ENCODE measurements at places on chromosomes 3 and 15.

DNA sequence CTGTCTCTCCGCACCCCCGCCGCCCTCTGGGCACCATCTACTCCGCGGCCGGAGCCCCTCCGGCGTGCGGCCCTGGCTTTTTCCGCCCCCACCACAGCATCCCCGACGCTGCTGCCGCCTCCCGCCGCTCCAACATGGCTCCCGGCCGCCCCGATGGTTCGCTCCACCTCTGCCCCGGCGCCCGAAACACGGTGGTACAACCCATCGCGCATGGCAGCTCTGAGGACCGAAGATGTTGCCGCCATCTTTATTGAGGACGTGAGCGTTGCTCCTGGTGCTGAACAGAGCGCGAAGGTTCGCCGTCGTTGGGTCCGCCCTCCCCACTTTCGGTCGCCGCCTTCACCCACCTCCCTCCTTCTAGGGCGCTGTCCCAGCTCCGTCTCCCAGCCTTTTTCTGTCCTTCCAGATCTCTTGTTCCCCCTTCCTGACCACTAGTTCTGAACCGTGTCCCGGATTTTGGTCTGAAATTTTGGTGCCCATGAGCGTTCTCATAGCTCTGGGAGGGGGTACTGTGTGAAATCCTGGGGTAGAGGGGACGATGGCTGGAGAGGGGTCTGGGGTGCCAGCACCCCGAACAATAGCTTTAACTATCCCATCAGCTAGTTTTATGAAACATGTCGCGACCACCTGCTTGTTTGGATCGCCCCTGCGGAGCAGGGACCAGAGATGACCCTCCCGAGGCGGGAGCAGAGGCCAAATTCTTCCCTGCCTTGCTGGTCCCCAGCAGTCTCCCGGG lies at the start of gene CELSR3:
Gene CELSR3 (minus strand): TSS at position 134 of the 736 bp plus-strand sequence. CDS start 252 bp downstream, outside the sequence.
- peak; percentile 89 for DNase-seq

DNA sequence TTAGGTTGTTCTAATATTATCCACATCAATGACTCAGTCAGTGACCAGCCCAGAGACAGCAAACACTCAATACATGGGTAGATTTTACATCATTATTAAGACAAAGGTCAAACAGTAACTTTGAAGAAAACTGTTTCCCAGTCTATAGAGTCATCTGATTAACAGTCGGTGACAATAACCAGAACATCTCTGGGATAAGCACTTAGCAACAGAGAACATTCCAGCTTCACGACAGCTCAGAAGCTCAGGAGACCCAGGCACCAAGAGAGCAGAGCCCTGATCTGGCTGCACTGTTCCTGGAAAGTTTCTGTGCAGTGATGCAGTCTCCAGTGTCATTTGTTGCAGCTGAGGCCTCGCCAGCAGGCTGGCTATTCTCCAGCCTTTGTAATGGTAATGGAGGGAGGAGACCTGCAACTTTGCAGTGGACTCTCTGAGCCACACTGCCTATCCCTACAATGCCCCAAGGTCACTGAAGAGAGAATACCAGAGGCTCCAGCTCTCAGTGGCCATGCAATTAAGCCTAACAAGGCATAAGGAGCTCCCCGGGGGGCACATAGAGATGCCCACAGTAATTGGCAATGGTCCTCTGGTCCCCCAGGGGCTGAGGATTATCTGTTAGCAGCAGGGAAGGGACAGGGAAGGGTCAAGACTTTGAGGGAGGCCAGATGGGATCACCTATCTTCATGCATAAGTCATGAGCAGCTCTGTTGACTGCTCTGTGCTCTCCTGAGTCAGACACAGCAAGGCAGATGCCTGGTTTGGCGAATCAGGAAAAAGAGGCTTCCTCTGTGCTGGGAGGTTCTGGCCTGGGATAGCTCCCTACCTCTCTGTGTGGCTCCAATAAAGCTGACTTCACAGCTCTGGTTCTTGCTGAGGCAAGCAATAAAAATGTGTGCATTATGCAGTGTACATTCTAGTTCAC lies 163.6 kb downstream of the CTNNB1 start:
- no peak for DNase-seq

- DNase-seq, result no peak
These were observed 140.0 kb downstream of the CBLB start for GRCh38 chr3:105728771-105729312.

DNA sequence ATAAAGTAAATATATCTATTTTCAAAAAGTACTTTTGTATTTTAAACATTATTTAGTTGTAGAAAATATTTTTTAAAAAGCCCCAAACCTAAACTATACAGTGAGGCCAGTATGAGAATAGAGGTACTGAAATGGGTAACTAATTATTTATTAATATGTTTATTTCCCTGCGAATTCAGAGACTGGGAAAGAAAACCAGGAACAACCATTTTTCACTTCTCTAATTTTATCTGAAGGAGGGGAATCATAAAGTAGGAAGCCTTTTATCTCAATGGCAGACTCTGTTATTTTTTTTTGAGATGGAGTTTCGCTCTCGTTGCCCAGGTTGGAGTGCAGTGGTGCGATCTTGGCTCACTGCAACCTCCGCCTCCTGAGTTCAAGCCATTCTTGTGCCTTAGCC lies 63.6 kb upstream of the TRAK1 start:
- DNase-seq, result no peak

GRCh38 chr3:37979541-37980461 lies 10.8 kb upstream of the VILL start:
- no peak for DNase-seq
